Cortex of kidney (tissue), 1 donor: ENCODE measurements at places on chromosomes 4 and X.

DNA sequence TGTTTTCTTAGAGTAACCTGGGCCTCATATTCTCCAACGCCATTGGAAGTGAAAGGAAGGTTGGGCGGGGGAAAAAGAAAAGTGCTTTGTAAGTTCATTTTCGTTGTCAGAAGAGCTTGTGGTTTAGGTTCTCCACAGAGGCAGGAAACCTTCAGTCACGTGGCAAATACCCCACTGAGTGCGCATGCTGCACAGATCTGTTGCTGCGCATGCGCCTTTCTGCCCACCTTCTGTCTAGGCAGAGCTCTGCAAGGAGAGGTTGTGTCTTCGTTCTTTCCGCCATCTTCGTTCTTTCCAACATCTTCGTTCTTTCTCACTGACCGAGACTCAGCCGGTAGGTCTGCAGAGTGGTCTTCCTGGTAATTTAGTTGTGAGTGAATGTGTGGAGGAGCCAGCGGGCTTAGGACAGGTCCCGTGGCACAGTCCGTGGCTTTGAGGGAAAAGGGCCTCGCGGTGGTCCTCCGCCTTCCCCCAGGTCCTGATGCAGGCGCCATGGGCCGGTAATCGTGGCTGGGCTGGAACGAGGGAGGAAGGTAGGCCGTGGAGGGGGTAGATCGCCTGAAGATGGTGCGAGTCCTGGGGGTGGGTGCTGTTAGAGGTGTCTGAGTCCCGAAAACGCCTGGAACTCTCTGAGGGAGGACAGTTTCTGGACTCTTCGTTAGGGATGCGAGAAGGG lies at the start of gene PAGE5:
Gene PAGE5, plus strand, starts transcription at position 228 of the 676 bp plus-strand sequence. CDS start 1,037 bp downstream, outside the sequence.
- no peak for DNase-seq

DNA sequence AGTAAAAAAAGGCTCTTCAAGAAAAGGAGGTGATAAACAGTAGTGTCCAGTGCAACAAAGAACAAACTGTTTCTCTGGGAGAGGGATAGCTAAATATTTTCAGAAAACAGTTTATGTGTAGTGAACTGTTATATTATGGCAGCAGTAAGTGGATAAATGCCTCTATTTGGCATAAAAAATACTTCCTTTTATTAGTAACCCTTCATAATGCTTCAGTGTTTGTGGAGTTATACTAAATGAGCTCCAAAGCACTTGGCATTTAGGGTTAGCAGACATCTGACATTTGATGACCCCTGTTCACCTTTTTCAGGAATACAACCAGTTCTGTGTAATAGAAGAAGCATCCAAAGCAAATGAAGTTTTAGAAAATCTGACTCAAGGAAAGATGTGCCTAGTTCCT lies 31.9 kb downstream of the TRAPPC11 start:
- DNase-seq = no peak

DNA sequence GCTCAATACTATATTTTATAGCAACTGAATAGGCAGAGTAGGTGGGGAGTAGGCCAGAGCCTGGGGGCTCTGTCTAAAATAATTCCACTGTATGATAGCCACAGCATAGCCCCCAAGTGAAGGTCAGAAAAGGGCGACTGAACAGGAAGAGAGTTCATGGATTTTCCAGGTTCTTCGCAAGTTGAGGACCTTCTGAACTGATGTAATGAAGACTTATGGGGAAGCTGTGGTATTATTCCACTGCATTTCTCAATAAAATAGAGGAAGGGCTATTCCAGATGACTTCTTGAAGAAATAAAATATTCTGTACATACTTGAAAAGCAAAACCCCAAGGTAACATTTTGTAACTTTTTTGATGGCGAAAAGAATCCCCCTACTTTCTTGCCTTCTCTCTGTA lies 231.4 kb upstream of the GPC4 start:
- DNase-seq = no peak

DNA sequence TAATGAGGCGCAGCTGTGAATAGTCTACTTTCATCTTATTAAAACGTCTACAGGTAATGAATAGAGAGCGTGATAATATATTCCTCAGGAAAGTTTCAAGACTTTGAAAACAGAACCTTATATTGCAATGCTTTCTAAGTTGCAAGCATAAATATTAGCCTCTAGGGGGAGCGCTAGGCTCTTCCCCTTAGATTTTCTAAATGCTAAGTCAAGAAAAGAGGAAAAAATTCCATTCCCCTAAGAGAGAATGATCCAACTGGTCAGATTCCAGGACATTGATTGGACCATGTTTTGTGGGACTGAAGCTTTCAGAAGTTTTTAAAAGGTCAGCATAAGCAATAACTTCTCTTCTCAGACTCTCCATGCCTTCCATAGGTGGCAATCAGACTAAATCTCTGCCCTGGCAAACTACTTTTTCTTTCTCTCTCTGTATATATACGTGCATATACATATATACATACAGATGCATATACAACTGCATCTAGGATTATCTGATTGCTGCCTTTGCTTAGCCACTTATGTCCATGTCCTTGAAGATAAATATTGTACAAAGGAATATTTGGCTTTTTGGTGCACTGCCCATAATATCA lies 492.9 kb downstream of the INPP4B start:
- DNase-seq = no peak

DNA sequence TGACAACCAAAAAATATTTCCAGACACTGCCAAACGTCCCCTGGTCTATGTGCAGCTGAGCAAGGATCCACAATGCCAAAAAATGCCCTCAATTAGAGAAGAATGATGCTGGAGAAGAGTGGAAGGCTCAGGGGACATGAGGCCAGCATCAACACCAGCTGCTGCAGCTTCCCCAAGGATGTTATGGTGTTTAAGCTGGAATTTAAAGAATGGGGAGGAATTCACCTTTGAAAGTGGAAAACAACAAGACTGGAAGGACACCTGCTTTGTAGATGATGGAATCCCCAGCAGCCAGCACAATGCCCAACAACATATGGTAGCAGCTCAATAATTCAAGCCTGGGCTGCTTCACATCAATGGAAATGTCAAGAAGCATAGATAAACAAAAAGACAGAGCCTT lies 20.3 kb upstream of the SMPX start:
- DNase-seq = no peak

GRCh38 chr4:145909281-145909715 lies 29.3 kb downstream of the ZNF827 start:
- DNase-seq = no peak

- no peak for DNase-seq
Observed at GRCh38 chrX:112714357-112714918, 34.7 kb upstream of the LHFPL1 start.
